Activated CD8-positive, alpha-beta memory T cell treated with anti-CD3 and anti-CD28 coated beads, Interleukin-2, amount 10 ng/mL, durations not matched to agents 7 days and 5 days (primary cell): ENCODE measurements at places on chromosomes 16 and 17. TPM values are rescaled to one million over a fixed set of nuclear protein-coding genes. Genes with fewer than 3 reads are reported as not detected.

GRCh38 chr16:73951481-73951880 lies 345.1 kb upstream of the PSMD7 start:
- no peaks in the 10 kb centered on the region for H3K4me1 ChIP-seq
- DNase-seq: no peak
- no peak overlapping the region for H3K4me3 ChIP-seq
- no peaks in the 10 kb centered on the region for H3K36me3 ChIP-seq

NPIPA3 gene
- total RNA-seq: 0.50 TPM

- no peak overlapping the region for H3K27ac ChIP-seq
- H3K4me3 ChIP-seq: no peak overlapping the region
- H3K27me3 ChIP-seq: no peaks in the 10 kb centered on the region
- no peak for DNase-seq
These were observed 125.2 kb downstream of the C16orf78 start for GRCh38 chr16:49498666-49499413.

DNA sequence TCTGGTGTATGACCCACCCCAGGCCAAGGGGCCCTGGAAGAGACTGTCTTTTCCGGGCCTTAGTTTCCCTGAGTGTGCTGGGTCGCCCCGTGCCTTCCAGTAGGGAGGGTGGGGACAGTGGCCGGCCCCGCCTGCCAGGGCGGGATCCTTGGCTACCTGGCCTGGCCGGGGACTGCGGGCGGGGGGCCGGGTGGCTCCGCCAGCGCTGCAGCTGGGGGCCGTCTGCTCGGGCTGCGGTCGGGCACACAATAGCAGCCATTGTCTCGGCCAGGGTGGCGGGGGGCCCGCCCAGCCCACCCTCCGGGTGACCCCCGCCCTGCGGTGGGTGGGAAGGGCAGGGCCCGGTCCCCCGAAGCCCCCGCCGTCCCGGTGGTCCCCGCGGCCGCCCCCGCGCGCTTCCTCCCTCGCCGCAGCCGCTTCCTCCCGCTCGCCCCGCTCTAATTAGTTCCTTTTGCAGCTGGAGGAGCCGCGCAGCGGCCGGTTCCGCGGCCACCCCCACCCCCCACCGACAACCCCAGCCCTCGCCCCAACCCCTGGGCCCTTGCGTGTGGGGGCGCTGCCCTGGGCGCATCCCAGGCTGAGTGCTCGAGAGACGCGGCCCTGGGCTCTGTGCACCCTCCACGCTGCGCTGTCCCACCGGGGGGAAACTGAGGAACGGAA lies 11.6 kb downstream of the GLIS2 start:
- peaks cover 3% of the 10 kb centered on the region for H3K4me1 ChIP-seq
- H3K36me3 ChIP-seq: no peaks in the 10 kb centered on the region
- H3K27me3 ChIP-seq: peaks cover 10% of the 10 kb centered on the region
- H3K27ac ChIP-seq: no peak overlapping the region
- DNase-seq: no peak

MMP25 gene
- total RNA-seq: 34.0 TPM

DNA sequence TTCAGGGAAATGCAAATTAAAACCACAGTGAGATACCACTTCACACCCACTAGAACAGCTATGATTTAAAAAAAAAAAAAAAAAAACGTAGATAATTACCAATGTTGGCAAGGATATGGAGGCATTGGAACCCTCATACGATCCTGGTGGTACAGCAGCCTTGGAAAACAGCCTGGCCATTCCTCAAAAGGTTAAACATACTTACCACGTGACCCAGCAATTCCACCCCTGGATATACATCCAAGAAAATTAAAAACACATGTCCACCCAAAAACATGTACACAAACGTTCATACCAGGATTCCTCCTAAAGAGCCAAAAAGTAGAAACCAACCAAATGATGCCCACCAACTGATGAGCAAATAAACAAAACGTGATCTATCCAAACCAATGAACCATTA lies 68.1 kb downstream of the GAS7 start:
- no peak for DNase-seq
- no peaks in the 10 kb centered on the region for H3K4me1 ChIP-seq
- no peak overlapping the region for H3K4me3 ChIP-seq

DNA sequence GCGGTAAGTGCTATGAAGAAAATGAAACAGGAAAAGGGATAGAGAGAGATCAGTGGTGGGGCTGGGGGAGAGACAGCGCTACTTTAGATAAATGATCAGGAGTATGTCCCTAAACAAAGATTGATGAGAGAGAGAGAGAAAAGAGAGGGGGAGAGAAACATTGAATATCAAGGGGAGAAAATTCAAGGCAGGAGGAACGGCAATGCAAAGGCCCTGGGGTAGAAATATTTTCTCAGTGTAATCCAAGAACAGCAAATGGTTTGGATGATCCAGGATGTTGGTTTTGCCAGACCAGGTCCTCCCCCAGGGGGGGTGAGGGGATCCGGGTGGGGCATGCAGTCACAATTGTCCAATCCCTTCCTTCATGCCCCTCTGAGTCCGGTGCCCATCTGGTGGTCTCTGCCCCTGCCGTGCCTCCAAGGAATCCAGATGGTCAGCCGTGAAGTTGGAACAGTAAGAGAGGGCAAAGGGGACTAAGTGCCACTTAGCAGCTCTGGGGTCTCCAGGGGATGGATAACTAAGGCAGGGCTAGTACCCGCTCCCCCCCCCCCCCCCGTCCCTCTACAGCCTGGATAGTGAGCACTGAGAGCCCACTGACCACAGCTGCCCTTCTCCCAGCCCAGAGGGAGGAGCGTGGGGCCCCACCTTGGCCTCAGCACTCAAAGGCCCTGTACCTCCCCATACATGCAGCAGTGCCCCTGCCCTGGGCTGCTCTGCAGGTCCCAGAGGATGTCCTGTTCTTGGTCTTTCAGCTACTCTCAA lies 43.7 kb downstream of the TMEM132E start:
- no peaks in the 10 kb centered on the region for H3K36me3 ChIP-seq
- H3K4me3 ChIP-seq: no peak overlapping the region
- H3K27ac ChIP-seq: no peak overlapping the region
- DNase-seq: no peak

DNA sequence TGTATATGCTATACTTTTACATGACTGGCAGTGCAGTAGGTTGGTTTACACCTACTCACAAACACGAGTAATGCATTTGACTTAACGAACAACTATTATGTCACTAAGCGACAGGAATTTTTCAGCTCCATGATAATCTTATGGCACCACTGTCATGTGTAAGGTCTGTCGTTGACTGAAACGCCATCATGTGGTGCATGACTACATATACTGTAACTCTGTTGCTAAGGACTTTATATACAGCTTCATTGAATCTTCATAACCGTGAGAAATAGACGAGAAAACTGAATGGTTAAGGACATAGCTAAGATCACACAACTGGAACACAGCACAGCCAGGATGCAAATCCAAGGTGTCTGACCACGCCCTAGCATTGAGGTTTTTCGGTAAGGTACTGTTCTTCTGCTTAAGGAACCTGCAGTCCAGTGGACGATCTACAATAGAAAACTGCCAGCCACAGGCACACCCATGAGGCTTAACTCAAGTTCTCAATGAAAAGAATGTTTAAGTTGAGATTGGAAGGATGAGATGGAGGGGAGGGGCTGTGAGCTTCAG lies 3.3 kb downstream of the CFAP20 start:
- peaks cover 62% of the 10 kb centered on the region for H3K4me1 ChIP-seq
- H3K36me3 ChIP-seq: peaks cover 4% of the 10 kb centered on the region
- no peak for DNase-seq
- H3K27me3 ChIP-seq: no peaks in the 10 kb centered on the region
- H3K27ac ChIP-seq: peak overlapping the region; percentile 38
- no peak overlapping the region for H3K4me3 ChIP-seq

NEUROD2 gene
- not detected for total RNA-seq

ATP1B2 gene
- 0.47 TPM for total RNA-seq

- H3K27me3 ChIP-seq: peaks cover 2% of the 10 kb centered on the region
- no peak overlapping the region for H3K4me3 ChIP-seq
- no peak for DNase-seq
- H3K4me1 ChIP-seq: no peaks in the 10 kb centered on the region
- no peaks in the 10 kb centered on the region for H3K36me3 ChIP-seq
These were observed 419.9 kb downstream of the CDH13 start for GRCh38 chr16:83046664-83047063.

PRSS33 gene
- not detected for total RNA-seq

DNA sequence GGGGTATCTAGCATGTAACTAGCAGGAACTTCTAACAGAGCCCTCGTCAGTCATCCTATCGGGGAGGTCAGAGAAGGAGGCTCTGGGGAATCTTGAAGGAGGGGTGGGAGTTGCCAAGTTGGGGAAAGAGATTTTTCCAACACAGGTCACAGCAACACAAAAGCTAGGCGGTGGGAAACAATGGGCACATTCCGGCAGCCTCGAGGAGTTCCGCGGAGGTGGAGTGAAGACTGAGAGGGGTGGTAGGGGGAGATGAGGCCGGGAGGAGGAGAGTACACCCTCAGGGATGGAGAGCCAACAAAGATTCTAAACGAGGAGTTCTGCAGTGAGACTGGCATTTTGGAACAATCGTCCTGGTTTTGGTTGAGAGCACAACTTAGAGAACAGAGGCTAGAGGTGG lies 13.5 kb upstream of the CALB2 start:
- H3K4me3 ChIP-seq: no peak overlapping the region
- no peaks in the 10 kb centered on the region for H3K36me3 ChIP-seq
- H3K4me1 ChIP-seq: no peaks in the 10 kb centered on the region
- H3K27ac ChIP-seq: no peak overlapping the region
- peaks cover 3% of the 10 kb centered on the region for H3K27me3 ChIP-seq

GRCh38 chr16:1048442-1049112 lies 24.0 kb upstream of the SSTR5 start:
- DNase-seq: no peak
- H3K27me3 ChIP-seq: no peaks in the 10 kb centered on the region
- H3K27ac ChIP-seq: no peak overlapping the region
- H3K4me3 ChIP-seq: no peak overlapping the region

HIC1 gene
- 88.5 TPM for total RNA-seq

DNA sequence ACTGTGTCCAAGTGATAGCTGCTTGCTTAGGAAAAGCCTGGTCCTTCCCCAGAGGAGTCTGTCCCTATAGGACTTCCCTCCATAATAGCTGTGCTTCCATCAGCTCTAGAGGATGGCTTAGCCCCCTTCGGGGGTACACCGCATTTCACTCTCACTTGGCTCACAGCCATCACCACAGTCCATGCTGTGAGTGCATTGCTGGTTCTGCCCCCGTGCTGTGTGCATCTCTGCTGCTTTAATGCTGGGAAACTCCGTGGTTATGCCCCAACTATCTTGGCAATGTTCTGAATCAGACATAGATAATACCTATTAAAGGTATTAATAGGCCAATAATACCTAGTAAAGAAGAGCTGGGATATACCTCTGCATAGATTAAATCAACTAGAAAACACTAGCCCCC lies 58.3 kb downstream of the SIAH1 start:
- no peak overlapping the region for H3K27ac ChIP-seq
- H3K36me3 ChIP-seq: peaks cover 9% of the 10 kb centered on the region
- H3K4me3 ChIP-seq: no peak overlapping the region
- no peak for DNase-seq

DNA sequence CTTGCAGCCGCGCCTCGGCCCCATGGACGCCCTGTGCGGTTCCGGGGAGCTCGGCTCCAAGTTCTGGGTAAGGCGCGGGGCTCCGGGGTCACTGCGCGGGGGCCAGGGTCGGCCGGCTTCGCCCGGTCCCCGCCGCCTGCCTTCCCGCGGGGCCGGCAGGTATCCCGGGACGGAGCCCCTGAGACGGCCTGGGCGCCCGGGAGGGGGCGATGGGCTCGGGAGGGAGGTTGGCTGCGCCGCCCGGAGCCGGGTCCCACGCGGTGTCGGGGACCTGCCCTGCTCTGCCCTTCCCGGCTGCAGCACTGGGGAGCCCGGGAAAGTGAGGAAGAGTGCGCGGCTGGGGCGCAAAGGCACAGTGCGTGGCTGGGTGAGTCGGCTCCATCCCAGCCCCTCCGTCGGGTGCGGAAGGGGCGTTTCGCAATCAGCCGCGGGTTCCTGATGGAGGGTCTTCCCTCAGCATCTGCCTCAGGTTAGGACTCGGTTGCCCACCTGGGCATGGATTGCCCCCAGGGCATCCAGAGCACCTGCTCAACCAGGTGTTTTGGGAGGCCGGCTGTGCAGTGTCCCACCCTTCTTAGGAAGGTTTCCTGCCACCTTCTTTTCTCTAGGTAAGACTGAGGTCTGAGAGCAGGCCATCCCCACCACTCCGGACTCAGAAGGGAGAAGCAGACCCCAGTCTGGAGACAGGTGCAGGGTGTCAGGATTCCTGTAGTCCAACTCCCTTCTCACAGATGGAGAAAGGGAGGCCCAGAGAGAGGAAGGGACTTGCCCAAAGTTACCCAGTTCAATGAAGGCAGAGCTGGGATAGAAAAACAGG lies 442 bp downstream of the ABCC3 start:
- H3K36me3 ChIP-seq: no peaks in the 10 kb centered on the region
- peaks cover 73% of the 10 kb centered on the region for H3K27me3 ChIP-seq
- no peak overlapping the region for H3K27ac ChIP-seq
- no peak overlapping the region for H3K4me3 ChIP-seq
- DNase-seq: no peak
- no peaks in the 10 kb centered on the region for H3K4me1 ChIP-seq

MAF gene
- 30.1 TPM for total RNA-seq

GRCh38 chr17:35265566-35266141 lies 22.8 kb downstream of the SLFN5 start:
- DNase-seq: no peak
- no peak overlapping the region for H3K4me3 ChIP-seq
- peaks cover 34% of the 10 kb centered on the region for H3K4me1 ChIP-seq
- H3K36me3 ChIP-seq: peaks cover 71% of the 10 kb centered on the region
- H3K27me3 ChIP-seq: no peaks in the 10 kb centered on the region
- no peak overlapping the region for H3K27ac ChIP-seq

GRCh38 chr17:77694391-77695363 lies 263.8 kb upstream of the TNRC6C start:
- H3K27me3 ChIP-seq: peaks cover 43% of the 10 kb centered on the region
- peak; percentile 33 for DNase-seq
- H3K27ac ChIP-seq: no peak overlapping the region
- H3K4me3 ChIP-seq: no peak overlapping the region
- no peaks in the 10 kb centered on the region for H3K36me3 ChIP-seq
- H3K4me1 ChIP-seq: peaks cover 33% of the 10 kb centered on the region

GRCh38 chr16:85329059-85329812 lies 217.0 kb upstream of the CIBAR2 start:
- H3K36me3 ChIP-seq: no peaks in the 10 kb centered on the region
- H3K27me3 ChIP-seq: peaks cover 20% of the 10 kb centered on the region
- H3K27ac ChIP-seq: no peak overlapping the region

IL34 gene
- total RNA-seq: not detected

- H3K4me1 ChIP-seq: peaks cover 5% of the 10 kb centered on the region
- no peak overlapping the region for H3K4me3 ChIP-seq
- DNase-seq: no peak
- H3K27ac ChIP-seq: no peak overlapping the region
- H3K27me3 ChIP-seq: no peaks in the 10 kb centered on the region
- H3K36me3 ChIP-seq: no peaks in the 10 kb centered on the region
These were observed 242.0 kb downstream of the FTO start for GRCh38 chr16:53945996-53946395.

DNA sequence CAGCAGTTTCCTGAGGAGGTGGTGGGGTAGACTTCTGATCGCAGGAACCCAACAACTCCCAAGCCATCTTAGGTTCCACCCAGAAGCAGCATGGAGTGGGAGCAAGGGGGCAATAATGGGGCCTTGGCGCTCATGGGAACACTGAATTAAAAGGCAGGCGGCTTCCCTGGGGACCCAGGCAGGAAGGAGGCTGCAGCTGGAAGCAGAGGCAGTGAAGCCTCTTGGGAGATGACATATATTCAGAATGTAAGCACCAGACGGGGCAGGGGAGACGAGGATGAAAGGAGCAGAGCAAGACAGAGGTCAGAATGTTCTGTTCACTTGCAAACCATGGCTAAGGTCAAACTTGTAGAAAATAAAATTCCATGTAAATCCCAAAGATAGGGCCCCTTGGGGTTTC lies 2.9 kb downstream of the HIGD1B start:
- DNase-seq: no peak
- no peaks in the 10 kb centered on the region for H3K27me3 ChIP-seq

- H3K27me3 ChIP-seq: peaks cover 7% of the 10 kb centered on the region
- H3K4me3 ChIP-seq: no peak overlapping the region
- peaks cover 43% of the 10 kb centered on the region for H3K4me1 ChIP-seq
- DNase-seq: no peak
These were observed 4.3 kb upstream of the ITGA3 start for GRCh38 chr17:50051606-50052005.
